ENCODE measurements at places on chromosomes 5 and 9. TPM values are rescaled to one million over a fixed set of nuclear protein-coding genes. Genes with fewer than 3 reads are reported as not detected.

- no peak overlapping the region for H3K4me3 ChIP-seq
- no peak overlapping the region for H3K27ac ChIP-seq
- no peaks in the 10 kb centered on the region for H3K4me1 ChIP-seq
Measured at GRCh38 chr9:12464910-12465512, 228.2 kb upstream of the TYRP1 start.

- H3K36me3 ChIP-seq: no peaks in the 10 kb centered on the region
- no peak overlapping the region for H3K27ac ChIP-seq
- no peak overlapping the region for H3K4me3 ChIP-seq
- no peaks in the 10 kb centered on the region for H3K4me1 ChIP-seq
- H3K27me3 ChIP-seq: no peaks in the 10 kb centered on the region
Measured at GRCh38 chr9:106450549-106450948, 412.4 kb upstream of the ZNF462 start.

- no peaks in the 10 kb centered on the region for H3K36me3 ChIP-seq
- no peaks in the 10 kb centered on the region for H3K27me3 ChIP-seq
- H3K27ac ChIP-seq: no peak overlapping the region
Measured at GRCh38 chr5:35360671-35361070, 130.4 kb upstream of the PRLR start.

DNA sequence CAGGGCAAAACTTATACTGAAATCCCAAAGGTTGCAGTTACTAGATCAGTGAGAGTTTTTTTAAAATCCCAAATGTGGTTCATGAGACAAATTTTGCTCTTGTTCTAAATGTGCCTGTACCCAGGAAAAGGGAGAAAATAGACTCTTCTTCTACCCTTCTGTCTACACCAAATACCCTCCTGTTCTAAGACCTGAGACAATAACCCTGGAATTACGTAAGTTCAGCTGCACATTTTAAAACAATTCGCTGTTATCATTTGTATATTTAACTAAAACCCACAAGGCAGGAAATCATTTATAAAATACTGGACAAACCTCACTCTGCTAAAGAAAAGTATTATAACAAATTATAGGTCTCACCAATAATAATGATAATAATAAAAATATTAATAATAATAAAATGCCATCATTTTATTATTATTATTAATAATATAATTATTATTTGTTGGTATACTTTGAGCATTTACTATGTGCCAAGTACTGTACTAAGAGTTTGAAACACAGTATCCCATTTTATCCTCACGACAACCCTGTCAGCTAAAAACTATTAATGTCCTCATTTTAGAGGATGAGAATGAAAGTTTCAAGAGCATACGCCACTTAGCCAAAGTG, 49.8 kb upstream of the AFAP1L1 start:
- no peak overlapping the region for H3K4me3 ChIP-seq
- no peak overlapping the region for H3K27ac ChIP-seq
- no peaks in the 10 kb centered on the region for H3K27me3 ChIP-seq
- no peaks in the 10 kb centered on the region for H3K36me3 ChIP-seq
- H3K4me1 ChIP-seq: peaks cover 38% of the 10 kb centered on the region

GRCh38 chr5:1895739-1896420, 13.2 kb upstream of the IRX4 start:
- no peak overlapping the region for H3K4me3 ChIP-seq
- peaks cover 27% of the 10 kb centered on the region for H3K27me3 ChIP-seq
- DNase-seq: no peak
- H3K27ac ChIP-seq: no peak overlapping the region

- H3K4me3 ChIP-seq: no peak overlapping the region
- no peak overlapping the region for H3K27ac ChIP-seq
- DNase-seq: no peak
- no peaks in the 10 kb centered on the region for H3K36me3 ChIP-seq
- no peaks in the 10 kb centered on the region for H3K27me3 ChIP-seq
Measured at GRCh38 chr9:100070104-100071041, 28.4 kb downstream of the ERP44 start.

DNA sequence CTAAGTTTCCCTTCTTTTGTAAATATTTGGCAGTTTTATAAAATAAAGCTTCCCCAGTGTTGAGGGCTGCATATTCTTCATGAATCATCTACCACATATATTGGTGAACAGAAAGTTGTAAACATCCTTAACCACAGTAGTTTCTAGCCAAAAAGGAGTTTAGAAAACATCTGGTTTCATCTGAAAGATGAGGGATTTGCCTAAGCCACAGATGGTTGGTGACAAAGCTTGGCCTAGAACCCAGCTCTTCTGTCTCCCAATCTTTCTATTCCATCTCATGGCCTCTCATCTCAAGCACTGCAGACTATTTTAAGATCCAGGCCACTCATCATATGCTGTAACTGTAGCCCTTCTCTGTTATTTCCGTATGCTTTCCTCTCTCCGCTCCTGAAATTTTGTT, 232.3 kb upstream of the TRPM3 start:
- H3K36me3 ChIP-seq: no peaks in the 10 kb centered on the region
- H3K27ac ChIP-seq: no peak overlapping the region
- H3K4me3 ChIP-seq: no peak overlapping the region
- no peak for DNase-seq
- H3K4me1 ChIP-seq: no peaks in the 10 kb centered on the region
- H3K27me3 ChIP-seq: no peaks in the 10 kb centered on the region

DNA sequence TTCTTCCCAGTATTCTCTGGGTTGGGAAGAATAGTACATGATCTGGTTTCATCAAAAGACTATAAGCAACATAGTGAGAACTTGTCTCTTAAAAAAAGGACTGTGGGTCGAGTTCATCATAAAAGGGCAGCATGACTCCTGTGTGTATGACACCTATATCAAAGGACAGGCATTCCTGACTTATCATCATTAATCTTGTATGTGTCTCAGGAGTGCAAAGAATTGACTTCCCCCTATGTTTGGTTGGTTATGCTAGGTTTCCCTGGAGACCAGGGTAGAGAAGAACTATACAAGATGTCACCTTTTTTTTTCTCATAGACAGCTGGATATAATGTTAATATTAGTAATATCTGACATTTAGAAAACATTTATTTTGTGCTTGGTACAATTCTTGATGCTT, 173.1 kb upstream of the ANKRD55 start:
- H3K27me3 ChIP-seq: no peaks in the 10 kb centered on the region
- no peaks in the 10 kb centered on the region for H3K36me3 ChIP-seq
- no peak for DNase-seq
- no peaks in the 10 kb centered on the region for H3K4me1 ChIP-seq
- no peak overlapping the region for H3K27ac ChIP-seq
- no peak overlapping the region for H3K4me3 ChIP-seq

GRCh38 chr5:95620870-95621838, 1.3 kb downstream of the GPR150 start:
- peaks cover 25% of the 10 kb centered on the region for H3K4me1 ChIP-seq
- no peak overlapping the region for H3K27ac ChIP-seq
- peaks cover 10% of the 10 kb centered on the region for H3K27me3 ChIP-seq
- H3K4me3 ChIP-seq: peak overlapping the region; percentile 62

DNA sequence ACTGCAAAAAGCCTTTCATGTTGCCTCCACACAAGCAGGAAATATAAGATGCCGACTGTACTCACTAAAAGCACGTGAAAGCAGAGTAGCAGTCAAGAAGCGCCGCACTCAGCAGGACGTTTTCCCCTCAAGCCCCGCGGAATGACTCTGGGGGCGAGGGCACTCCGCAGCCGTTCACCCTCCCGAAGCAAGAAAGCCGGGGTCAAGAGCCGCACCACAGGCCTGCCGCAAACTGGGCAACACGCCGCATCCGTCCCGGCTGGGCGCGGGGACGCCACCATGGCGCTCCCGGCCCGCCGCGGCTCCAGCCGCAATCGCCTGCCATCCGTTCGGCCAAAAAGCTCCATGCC, 364 bp downstream of the RPS6 start:
- peak overlapping the region; percentile 89 for H3K27ac ChIP-seq
- no peaks in the 10 kb centered on the region for H3K27me3 ChIP-seq
- peaks cover 45% of the 10 kb centered on the region for H3K36me3 ChIP-seq

The NELFB gene
- 47.2 TPM for total RNA-seq

The BTNL9 gene
- total RNA-seq: 99.8 TPM

GRCh38 chr9:89598926-89599325, 5.9 kb upstream of the GADD45G start:
- H3K4me3 ChIP-seq: no peak overlapping the region
- DNase-seq: no peak
- H3K36me3 ChIP-seq: no peaks in the 10 kb centered on the region
- no peak overlapping the region for H3K27ac ChIP-seq

The ANKRD18B gene
- 1.2 TPM for total RNA-seq

GRCh38 chr5:100590867-100591266, 55.7 kb downstream of the FAM174A start:
- H3K27ac ChIP-seq: no peak overlapping the region
- no peak overlapping the region for H3K4me3 ChIP-seq
- H3K27me3 ChIP-seq: no peaks in the 10 kb centered on the region
- DNase-seq: no peak

The GFI1B gene
- total RNA-seq: 0.52 TPM

The FKTN gene
- 10.8 TPM for total RNA-seq

DNA sequence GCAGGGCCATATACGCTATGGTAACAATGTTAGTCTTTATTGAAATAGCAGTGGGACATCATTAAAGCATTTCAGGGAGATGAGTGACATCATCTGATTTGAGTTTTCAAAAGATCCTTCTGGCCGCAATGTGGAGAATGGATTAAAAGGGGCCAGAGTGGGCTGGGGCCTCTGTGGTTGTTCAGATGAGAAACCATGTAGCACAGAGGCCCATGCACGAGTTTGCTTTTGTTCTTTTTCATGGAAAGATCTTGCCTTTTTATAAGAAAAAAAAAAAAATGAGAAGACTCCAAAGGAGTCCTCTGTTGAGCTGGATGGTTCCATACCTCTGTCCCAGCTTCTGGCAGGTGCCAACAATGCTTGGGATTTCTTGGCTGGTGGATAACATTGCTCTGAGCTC, 173.5 kb upstream of the SPRY4 start:
- H3K4me3 ChIP-seq: no peak overlapping the region
- no peak for DNase-seq
- no peaks in the 10 kb centered on the region for H3K27me3 ChIP-seq
- H3K36me3 ChIP-seq: no peaks in the 10 kb centered on the region
- peaks cover 2% of the 10 kb centered on the region for H3K4me1 ChIP-seq

GRCh38 chr9:104911032-104911607, 16.8 kb downstream of the ABCA1 start:
- peaks cover 59% of the 10 kb centered on the region for H3K4me1 ChIP-seq
- no peaks in the 10 kb centered on the region for H3K27me3 ChIP-seq
- no peak overlapping the region for H3K4me3 ChIP-seq
- DNase-seq: no peak
- no peaks in the 10 kb centered on the region for H3K36me3 ChIP-seq

- no peak overlapping the region for H3K4me3 ChIP-seq
- no peak for DNase-seq
- no peak overlapping the region for H3K27ac ChIP-seq
- H3K27me3 ChIP-seq: no peaks in the 10 kb centered on the region
- H3K4me1 ChIP-seq: no peaks in the 10 kb centered on the region
Measured at GRCh38 chr5:169626779-169627178, 10.3 kb upstream of the DOCK2 start.

The ST8SIA4 gene
- 17.8 TPM for total RNA-seq

The SURF4 gene
- 142 TPM for total RNA-seq

DNA sequence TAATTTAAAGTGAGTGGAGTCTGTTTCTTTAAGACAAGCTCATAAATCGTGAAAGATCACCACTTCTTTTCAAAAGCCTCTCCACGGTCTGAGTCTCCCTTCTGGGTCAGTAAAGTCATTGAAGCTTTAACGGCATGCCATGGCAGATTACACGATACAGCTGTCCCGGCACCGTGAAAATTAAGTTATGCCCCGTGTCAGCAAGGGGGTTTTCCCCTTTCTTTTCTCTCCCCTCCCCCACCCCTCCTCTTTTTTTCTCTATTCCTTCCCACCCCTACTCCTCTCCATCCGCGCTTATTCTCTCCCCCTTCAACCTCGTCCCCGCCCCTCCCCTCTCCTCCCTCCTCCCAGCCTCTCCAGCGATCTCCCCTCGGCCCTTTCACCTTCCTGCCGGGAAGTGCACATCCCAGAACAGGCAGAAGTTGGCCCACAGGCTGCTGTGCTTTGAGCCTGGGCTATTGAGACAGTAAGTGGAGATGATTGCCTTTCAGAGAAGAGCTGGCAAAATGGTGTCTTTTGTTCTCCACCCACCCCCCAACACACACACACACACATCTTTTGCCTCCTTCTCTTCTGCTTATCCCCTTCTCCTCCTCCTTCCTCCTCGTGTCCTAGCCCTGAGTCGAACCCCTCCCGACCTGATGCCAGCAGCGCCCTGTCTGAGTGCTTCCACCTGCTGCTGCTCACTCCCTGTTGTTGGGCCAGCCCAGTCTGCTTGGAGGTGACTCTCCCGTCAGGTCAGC, 44.1 kb downstream of the GAS1 start:
- no peaks in the 10 kb centered on the region for H3K4me1 ChIP-seq
- peak overlapping the region; percentile 25 for H3K4me3 ChIP-seq
- no peaks in the 10 kb centered on the region for H3K36me3 ChIP-seq
- DNase-seq: no peak
- H3K27ac ChIP-seq: no peak overlapping the region

DNA sequence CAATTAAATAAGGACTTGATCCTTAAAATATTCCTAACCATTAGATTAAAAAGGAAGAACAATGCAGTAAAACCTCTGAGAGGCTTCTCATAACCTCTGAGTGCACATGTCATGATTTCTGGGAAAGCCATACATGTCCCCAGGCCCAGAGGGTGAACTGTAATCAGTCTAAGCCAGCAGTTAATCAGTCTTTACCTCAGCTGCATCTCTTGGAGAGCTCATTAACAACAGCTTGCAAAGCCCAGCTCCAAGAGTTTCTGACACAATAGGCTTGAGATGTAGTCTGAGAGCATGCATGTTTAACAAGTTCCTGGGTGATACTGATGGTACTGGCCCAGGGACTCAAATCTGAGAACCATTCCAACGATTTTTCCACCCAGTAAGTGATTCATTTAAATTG, 392.1 kb downstream of the DNAH5 start:
- no peak overlapping the region for H3K27ac ChIP-seq

DNA sequence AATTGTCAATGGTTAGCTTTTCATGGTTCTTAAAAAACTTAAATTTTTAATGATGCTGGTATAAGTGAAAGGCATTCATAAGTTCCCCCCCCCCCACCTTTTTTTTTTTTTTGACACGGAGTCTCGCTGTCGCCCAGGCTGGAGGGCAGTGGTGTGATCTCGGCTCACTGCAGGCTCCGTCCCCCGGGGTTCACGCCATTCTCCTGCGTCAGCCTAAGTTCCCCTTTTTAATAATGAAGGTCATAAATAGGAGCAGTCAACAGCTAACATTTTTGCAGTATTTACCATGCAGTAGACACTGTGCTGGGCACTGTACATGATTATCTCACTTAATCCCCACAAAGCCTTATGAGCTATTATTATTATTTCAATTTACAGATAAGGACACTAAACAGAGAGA, 556.3 kb downstream of the PDE4D start:
- no peak for DNase-seq
- no peak overlapping the region for H3K4me3 ChIP-seq
- no peaks in the 10 kb centered on the region for H3K36me3 ChIP-seq

The TMEM232 gene
- total RNA-seq: 3.6 TPM

The MAMDC2 gene
- total RNA-seq: 72.0 TPM

- no peak overlapping the region for H3K27ac ChIP-seq
- no peak overlapping the region for H3K4me3 ChIP-seq
- no peaks in the 10 kb centered on the region for H3K4me1 ChIP-seq
Measured at GRCh38 chr5:61416420-61416819, 84.4 kb downstream of the ZSWIM6 start.

GRCh38 chr9:112283582-112284253, 49.7 kb downstream of the PTBP3 start:
- no peak for DNase-seq
- H3K27me3 ChIP-seq: no peaks in the 10 kb centered on the region
- peaks cover 3% of the 10 kb centered on the region for H3K4me1 ChIP-seq
- H3K27ac ChIP-seq: no peak overlapping the region

The RLN2 gene
- total RNA-seq: not detected
